ENCODE measurements at places on chromosomes 12 and 14. TPM values are rescaled to one million over a fixed set of nuclear protein-coding genes. Genes with fewer than 3 reads are reported as not detected.

- DNase-seq: peak; percentile 77
Observed at GRCh38 chr12:4107436-4107878, 166.1 kb upstream of the CCND2 start.

Gene PRH1
- 9.7 TPM for total RNA-seq

GRCh38 chr12:106910202-106910601 is 45.5 kb upstream of the TMEM263 start:
- DNase-seq: no peak

- DNase-seq: peak; percentile 24
Observed at GRCh38 chr12:109053382-109054123, 1.2 kb downstream of the USP30 start.

DNA sequence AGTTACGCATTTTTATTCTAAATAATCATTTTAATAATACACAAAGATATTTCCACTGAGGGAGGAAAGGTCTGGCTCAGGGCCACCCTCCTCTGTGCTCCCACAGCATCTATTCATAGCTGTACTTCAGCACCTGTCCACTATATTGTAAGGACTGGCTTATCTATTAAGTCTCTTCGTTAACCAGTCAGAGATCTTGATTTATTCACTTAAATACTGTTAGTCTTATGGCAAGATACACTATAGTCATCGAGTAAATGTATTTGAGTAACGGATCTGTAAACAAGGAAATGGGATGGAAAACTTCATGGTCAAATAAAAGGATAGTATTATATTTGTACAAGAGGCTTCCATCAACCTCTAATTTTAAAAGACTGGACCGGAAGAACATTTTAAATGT is 54.6 kb downstream of the SPTLC2 start:
- no peak for DNase-seq

GRCh38 chr12:55736780-55737580 is 5.9 kb upstream of the GDF11 start:
- DNase-seq: peak; percentile 72

Gene GPRC5A
- 0.05 TPM for total RNA-seq

GRCh38 chr12:89379148-89379838 is 27.0 kb upstream of the DUSP6 start:
- no peak for DNase-seq

DNA sequence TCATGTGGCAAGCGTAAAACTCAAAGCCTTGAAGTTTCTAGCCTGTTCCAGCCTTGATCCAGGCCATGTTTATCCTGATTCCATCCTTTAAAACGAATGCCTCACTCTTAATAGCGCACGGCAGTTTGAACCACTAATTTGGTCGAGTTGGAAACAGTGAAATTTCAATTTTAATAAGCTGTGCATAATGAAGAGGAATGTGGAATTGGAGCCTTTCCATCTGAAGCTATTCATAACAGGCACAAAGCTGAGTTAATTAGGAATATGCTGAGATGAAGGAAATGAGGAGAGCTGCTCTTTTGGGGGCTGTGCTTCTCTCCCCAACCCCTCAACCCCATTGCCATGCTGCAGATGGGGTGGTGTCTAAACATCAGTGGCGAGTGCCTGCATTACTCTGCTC is 70.7 kb downstream of the PTPN11 start:
- DNase-seq: no peak

GRCh38 chr12:22787557-22787956 is 162.6 kb downstream of the ETNK1 start:
- DNase-seq: no peak

DNA sequence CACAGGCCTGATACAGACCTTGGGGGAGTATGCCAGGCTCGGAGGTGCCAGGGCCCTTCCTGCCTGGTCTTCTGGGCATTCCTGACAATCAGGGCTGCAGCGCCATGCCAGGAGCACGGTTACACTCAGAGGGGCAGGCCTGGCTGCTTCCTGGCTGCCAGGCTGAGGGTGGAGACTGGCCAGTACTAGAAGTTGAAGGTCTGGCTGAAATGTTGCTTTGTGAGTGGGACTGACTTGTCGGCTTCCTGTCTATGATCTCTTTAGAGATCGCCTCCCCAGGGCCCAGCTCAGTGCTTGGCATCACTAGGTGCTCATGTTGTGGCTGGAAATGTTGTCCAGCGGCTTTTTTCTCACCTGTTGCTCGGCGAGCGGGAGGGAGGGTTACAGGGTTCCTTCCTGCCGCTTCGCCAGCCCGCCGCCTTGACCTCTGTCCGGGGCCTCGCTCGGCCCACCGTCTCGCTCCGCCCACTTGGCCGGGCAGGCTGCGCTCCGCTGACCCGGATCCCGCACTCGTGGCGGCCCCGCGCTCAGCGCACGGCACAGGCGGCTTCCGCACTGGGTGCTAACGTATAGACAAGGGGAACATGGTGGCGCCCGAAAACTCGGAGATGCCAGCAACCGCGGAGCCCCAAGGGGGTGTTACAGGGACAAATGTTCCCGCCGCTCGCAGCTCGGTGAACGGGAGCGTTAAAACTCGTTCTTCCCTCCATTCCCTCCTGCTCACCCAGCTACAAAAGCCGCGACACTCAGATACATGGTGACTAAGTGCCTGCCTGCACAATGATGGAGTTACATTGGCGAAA is 32.6 kb downstream of the PAPLN start:
- no peak for DNase-seq

- no peak for DNase-seq
Observed at GRCh38 chr14:96821501-96821900, 24.3 kb downstream of the VRK1 start.

GRCh38 chr12:118986050-118986449 is 4.7 kb downstream of the SRRM4 start:
- DNase-seq: no peak

DNA sequence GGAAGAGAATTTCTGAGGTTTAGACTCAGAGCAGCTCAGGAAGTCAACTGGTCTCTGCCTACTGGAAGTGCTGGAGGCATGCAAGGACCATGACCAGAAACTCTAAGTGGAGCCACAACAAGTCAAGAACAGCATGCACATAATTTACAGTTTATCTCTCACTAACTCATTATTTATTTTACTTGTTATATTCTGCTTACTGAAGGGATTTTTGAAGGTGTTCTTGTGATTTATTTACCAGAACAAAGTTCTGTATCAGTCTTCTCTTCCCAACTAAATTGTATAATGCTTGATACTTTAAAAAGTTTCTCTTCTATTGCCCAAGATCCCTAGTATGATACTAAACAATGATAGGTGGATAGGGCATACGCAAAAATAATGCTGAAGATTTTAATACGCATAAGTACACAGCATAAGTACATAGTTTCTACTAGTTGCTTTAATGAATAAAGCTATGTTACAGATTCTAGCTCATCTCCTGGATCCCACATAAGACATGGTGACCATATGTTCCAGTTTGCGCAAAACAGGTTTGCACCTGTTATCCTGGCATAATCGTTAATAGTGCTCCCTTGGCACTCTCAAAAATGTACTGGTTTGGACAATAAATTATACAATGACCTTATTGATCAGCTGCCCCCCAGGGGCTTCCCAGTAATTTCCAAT is 11.6 kb upstream of the SPTB start:
- no peak for DNase-seq

Gene GARIN6
- total RNA-seq: not detected

DNA sequence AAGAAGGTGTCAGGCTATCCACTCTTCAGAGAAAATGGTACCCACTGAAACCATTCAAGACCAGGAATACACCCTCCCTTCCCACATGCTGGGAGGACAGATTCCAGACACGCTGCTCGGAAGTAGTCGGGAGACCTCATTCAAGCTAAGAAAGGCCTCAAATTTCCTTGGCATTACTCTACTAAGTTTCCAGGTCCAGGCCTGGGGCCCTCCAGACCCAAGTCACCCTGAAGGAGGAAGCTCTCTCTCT is 27.1 kb upstream of the RPLP0 start:
- DNase-seq: no peak

Gene TRPV4
- not detected for total RNA-seq

DNA sequence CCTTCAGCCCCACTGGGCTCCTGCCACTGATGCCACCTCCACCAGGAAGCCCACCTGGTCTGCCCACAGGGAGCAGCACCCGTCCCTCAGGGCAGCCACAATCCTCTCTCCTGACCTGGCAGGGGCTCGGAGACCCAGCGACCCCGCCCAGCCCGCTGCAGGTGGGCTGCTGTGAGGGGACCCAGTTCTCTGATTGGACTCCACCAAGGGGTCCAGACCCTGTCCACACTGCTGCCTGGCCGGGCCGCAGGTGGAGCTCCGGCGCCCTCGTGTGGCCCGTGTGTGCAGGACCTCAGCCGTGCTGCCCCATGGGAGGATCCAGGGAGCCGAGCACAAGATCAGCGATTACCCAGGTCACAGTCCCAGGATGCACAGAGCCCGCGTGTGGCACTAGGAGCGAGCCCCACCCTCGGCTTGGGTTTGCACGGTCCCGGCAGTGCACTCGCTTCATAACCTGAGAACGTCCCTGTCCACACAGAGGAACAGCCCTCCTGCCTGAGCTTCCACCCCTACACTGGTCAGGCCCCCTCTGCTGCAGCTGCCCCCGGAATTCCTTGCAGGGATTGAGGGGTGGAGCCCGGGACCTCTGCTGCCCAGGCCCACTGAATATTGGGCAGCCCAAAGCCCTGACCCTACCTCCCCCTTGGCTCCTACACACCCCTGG is 35.4 kb upstream of the TMEM179 start:
- peak; percentile 54 for DNase-seq

DNA sequence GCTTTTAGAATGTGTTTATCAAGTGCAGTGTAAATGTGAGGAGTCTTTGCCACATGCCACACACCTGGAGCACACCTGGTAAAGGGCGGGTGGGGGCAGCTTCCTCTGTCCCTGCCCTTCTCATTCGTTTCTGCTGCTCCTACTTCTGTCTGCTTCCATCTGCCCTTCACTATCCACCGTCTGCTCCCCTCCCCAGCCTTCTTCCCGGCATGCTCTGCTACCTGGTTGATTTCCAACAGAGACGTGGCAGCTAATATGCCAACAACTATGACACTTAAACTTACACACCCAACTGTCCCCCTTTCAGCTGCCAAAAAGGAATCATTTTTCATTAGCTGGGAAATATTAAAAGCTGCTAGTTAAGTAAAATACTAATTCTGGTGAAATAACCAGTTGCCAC is 9.1 kb upstream of the CARMIL3 start:
- DNase-seq: no peak

DNA sequence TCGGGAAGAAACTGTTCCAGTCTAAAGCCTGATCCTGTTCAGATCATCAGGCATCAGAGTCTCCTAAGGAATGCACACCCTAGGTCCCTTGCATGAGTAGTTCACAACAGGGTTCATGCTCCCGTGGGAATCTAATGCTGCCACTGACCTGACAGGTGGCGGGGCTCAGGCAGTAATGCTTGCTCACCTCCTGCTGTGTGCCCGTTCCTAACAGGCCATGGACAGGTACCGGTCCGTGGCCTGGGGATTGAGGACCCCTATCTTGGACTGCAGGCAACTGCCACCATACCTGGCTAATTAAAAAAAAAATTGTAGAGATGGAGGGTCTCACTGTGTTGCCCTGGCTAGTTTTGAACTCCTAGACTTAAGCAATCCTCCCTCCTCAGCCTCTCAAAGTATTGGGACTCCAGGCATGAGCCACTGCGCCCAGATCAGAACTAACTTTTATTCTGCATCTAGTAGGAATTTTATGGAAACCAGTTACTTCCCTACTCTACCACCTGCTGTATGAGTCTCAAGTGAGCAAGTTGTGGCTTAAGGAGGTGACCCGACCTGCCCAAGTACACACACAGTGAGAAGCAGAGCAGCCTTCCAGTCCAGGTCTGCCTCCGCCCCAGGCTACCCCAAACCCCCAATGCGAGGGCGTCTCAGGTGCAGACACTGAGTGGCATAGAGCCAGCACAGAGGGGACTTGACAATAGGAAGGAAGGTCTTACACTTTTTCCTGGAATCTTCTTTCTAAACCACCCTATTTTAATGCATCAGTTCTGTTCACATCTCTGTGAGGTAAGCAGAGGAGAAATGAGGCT is 2.5 kb upstream of the PAPLN start:
- no peak for DNase-seq

- DNase-seq: no peak
Observed at GRCh38 chr12:121568518-121568917, 12.3 kb downstream of the KDM2B start.

- DNase-seq: no peak
Observed at GRCh38 chr12:68633614-68634558, 23.2 kb downstream of the RAP1B start.

DNA sequence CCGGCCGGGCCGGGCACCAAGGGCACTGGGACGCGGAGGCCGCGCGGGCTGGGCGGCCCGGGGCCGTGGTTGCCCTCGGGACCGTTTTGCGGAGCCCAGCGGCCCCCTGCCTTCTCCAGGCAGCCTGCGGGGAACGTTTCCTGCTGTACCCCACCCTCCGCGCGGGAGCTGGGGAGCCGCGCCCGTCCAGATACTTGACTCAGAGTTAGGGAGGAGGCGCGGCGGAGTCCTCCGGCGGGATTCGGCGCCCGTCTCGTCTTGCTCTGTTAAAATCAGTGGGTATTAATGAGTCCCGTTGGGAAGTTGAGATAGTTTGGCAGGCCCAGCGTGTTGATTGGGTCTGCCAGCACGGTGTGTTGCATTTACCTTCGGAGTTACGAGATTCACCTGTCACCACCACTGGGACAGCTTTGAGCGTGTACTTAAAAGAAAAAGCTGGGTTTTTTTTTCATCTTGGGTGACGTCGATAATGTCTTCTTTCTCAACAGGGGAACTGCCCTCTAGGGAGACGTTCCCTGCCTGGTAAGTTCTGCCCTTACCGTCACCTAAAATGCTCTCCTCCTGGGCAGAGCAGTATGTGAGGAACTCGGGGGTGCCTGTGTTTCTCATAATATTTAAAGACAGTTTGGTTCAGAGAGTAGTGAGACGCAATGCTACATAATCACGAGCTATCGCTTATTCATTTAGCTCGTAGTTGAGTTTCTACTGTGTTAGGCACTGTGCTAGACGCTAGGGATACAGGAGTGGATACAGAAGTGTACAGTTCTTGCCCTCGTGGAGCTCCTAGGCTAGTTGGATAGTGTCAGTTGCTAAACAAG is 596 bp downstream of the DLST start:
- DNase-seq: peak; percentile 66

- DNase-seq: no peak
Observed at GRCh38 chr14:44657203-44657602, 150.1 kb upstream of the FSCB start.

GRCh38 chr12:92193063-92193462 is 47.4 kb upstream of the BTG1 start:
- DNase-seq: no peak

Gene SPTSSA
- total RNA-seq: 14.0 TPM

DNA sequence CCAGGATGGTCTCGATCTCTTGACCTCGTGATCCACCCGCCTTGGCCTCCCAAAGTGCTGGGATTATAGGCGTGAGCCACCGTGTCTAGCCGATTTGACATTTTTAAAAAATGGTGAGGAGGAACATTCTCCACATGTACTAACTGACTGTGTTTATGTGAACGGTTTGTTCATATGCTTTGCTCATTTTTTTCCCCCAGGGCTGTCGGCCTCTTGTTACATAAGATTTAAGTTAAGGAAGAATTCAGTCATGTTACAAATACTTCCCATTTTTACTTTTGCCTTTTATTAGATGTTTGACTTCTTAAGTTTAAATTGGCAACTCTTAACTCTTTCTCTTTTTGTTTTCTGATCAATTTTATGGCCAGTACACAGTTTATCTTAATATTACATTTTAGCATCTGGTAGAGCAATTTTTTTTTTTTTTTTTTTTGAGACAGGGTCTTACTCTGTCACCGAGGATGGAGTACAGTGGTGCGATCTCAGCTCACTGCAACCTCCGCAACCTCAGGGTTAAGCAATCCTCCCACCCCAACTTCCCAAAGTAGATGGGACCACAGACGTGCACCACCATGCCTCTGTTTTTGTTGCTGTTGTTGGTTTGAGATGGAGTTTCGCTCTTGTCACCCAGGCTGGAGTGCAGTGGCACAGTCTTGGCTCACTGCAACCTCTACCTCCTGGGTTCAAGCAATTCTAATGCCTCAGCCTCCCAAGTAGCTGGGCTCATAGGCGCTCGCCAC is 9.6 kb downstream of the GNS start:
- DNase-seq: no peak
